Stimulated activated CD4-positive, alpha-beta T cell treated with anti-CD3 and anti-CD28 coated beads, Interleukin-1b, Interleukin-23, amount 100 ng/mL, for 24 hours (primary cell): ENCODE measurements at places on chromosomes 2 and 18.

DNA sequence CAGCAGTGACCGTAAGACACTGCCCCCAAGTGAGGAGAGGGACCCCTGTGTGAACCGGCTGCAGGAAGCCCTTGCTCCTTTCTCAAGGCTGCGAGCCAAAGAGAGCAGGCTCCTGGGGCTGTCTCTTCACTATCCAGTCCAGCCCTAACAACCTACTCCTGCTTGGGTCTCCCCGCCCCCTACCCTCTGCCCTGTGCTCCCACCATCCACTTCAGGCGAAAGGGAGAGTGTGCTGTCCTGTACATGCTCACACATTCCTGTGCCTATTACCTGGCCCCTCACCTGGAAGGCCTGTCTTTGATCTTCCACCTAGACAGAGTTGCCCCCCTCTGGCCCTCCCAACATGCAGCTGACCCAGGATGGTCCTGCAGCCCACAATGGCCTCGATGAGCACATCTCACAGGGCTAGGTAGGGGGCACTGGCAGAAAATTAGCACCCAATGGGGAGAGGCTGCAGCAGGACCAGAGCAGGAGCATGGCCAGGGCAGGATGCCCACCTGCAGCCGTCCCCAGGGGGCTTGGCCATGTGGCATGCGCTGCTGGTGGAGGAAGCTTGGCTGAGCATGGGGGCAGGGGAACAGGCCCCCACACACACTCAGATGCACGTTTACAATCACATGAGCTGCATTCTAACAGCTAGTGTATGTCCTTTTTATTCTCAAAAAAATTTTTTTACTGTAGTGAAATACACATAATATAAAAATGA lies 93.5 kb downstream of the POLR1A start:
- no peak for DNase-seq

DNA sequence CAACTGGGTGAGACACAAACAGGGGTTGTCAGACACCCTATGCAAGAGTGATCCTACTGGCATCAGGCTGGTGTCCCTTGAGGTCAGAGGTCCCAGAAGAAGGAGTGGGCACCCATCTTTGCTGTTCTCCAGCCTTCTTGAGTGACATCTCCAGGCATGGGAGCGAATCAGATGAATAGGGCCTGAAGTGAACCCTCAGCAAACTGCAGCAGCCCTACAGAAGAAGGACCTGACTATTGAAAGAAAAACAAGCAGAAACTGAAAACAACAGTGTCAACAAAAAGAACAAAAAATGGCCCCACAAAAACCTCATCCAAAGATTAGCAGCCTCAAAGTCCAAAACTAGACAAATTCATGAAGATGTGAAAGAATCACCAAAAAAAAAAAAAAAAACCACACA lies 1229.7 kb upstream of the CRIM1 start:
- DNase-seq, result no peak

- no peak for DNase-seq
Measured at GRCh38 chr2:66236816-66237802, 197.8 kb upstream of the MEIS1 start.

DNA sequence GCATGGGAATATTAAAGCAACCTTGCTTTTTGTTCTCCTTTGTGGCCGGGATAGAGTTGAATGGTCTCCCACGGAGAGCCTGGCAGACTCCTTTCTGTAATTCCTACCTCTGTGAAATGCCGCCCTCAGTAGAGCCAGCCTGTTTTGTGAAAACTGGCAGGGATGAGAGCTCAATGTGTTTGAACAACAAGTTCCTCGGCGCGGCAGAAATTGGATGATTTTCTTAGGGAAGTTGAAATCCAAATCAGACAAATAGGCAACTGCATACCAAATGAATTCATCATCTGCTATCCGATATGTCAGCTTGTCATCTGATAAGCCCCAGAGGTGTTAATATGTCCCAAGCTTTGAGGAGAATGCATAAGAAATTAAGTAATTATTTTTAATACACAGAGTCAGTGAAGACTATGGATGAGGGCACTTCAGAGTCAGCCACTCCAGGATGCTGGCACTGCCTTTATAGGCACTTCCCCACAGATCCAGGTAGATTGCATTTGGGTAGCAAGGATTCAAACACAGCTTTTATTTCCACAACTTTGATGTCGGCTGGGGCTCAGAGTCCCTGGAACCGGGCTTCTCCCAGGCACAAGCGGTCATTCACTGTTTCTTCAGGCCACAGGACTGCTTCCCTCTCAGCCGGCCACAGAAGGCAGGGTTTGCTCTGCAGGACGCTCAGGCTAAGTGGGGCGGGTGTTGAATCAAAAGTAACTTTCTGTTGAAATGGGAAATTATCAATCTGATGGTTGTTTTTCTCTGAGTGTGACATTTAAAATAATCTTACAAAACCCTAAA lies 82.8 kb upstream of the REV1 start:
- DNase-seq, result no peak

GRCh38 chr2:41771710-41772109 lies 276.1 kb upstream of the PKDCC start:
- DNase-seq, result no peak

GRCh38 chr2:127515383-127515915 lies 10.8 kb downstream of the IWS1 start:
- DNase-seq, result no peak

DNA sequence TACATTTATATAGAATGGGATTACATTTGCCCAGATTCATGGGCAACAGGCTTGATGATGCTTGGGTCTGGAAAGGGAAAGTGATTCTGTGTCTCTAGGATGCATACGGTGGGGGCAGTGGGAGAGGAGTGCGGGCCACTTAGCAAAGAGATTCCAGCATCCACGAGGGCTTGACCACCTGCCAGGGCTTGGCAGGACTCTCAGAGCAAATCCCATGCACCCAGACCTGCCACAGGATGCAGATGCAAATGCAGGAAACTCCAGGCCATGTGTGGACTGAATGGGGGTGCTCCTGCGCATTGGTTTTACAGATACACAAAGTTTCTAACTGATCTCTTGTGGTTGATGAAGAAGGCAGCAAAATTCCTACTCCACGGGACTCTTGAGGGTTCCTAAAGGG lies 334.7 kb downstream of the CYRIA start:
- no peak for DNase-seq

DNA sequence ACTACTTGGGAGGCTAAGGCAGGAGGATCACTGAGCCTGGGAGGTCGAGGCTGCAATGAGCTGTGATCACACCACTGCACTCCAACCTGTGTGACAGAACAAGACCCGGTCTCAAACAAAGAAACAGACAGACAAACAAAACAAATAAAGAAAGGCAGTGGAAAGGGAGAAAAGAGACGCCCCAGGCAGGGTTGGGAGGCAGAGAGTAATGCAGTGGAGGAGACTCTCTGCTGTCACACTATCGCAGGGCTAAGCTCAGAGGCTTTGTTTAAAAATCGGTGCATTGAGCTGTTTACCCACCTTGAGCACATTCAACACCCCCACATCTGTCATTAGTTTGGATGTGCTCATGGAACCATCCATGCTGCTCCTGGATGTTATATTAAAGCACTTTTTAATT lies 84.2 kb upstream of the RMP24 start:
- DNase-seq, result no peak
